ENCODE measurements at places on chromosomes 5 and 9.

DNA sequence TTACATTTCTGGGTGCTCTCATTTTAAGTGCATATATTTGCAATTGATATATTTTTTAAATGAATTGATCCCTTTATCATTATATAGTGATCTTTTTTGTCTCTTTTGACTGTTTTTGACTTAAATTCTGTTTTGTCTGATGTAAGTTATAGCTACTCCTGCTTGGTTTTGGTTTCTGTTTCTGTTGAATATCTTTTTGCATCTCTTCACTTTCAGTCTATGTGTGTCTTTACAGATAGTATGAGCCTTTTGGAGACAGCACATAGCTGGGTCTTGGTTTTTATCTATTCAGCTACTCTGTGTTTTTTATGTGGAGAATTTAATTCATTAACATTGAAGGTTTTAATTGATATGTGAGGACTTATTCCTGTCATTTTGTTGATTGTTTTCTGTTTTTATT lies 311.3 kb downstream of the SPATA31D1 start:
- DNase-seq: no peak

DNA sequence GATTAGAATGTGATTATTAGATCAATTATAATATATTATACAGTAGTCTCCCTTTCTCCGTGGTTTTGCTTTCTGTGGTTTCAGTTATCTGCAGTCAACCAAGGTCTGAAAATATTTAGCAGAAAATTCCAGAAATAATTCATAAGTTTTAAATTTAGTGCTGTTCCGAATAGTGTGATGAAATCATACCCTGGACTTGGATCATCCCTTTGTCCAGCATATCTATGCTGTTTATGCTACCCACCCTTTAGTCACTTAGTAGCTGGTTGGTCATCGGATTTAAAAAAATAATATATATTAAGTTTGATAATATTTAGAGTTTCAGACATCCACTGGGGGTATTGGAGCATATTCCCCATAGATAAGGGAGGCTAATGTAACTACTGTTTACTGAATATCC lies 19.6 kb downstream of the RMI1 start:
- DNase-seq: no peak

DNA sequence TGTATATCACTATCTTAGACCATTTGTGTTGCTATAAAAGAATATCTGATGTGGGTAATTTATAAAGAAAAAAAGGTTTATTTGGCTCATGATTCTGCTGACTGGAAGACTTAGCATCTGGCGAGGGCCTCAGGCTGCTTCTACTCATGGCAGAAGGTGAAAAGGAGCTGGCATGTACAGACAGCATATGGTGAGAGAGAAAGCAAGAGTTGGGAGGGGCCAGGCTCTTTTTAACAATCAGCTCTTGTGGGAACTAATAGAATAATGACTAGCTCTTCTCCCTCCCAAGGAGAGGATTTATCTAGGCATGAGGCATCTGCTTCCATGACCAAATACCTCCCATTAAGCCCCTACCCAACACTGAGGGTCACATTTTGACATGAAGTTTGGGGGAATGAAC lies 130.2 kb upstream of the SV2C start:
- DNase-seq: no peak

- DNase-seq: no peak
Observed at GRCh38 chr9:92614763-92615461, 55.0 kb downstream of the IPPK start.

- DNase-seq: no peak
Observed at GRCh38 chr5:93359296-93359959, 221.6 kb downstream of the NR2F1-AS1 start.

- DNase-seq: no peak
Observed at GRCh38 chr9:126154869-126155268, 171.8 kb upstream of the MVB12B start.

DNA sequence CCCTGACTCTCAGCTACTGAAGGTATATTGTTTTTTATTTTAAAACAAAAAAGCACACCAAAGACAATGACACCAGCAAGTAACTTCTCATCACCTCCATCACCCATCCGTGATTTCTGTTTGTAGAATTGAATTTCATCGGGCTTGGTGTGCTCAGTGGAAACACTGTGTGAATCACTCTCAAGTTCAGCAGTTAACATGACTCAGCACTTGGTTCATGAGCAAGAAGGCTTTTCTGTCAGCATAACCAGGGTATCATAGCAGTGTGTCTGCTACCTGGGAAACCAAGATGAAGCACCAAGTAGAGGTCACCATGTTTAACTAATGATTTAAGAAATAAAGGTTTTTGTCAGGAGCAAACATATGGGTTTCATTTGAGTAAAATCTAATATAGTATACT lies 123.7 kb downstream of the INSYN2B start:
- DNase-seq: no peak

- no peak for DNase-seq
Observed at GRCh38 chr5:1103505-1104326, 8.1 kb downstream of the SLC12A7 start.

GRCh38 chr9:136284311-136284710 lies 19.6 kb downstream of the CCDC187 start:
- no peak for DNase-seq

- no peak for DNase-seq
Observed at GRCh38 chr5:78808380-78808779, 159.8 kb upstream of the LHFPL2 start.

DNA sequence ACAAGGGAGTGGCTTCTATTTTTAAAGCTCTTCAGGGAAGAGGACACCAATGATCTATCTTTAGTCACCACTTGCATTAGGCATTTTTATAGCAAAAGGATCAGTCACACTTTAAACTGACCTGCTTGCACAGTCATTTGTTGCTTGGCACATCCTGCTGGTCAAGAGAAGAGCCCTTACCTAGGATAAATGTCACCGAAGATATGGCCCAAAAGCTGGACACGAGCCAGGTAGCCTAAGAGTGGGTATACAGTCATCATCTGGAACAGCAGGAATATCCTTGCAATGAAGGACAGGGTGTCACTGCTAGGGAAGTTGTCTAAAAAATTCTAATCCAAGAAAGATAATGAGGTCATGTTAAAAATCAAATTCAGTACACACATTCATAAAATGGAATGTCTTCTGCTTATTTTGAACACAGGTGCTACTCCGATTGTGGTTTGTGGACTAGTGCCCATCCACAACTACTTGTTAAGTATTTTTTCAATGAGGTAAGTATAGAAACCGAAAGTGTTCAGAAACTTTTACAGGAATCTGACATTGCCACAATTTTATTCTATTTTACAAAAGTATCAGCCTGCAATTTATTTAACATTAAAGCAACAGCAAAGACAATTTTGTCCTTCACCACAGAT lies 78.4 kb downstream of the SLC38A9 start:
- DNase-seq: no peak

- DNase-seq: no peak
Observed at GRCh38 chr9:113177251-113177650, 26.4 kb downstream of the SLC31A2 start.

GRCh38 chr5:147415651-147416050 lies 94.2 kb downstream of the DPYSL3 start:
- no peak for DNase-seq

DNA sequence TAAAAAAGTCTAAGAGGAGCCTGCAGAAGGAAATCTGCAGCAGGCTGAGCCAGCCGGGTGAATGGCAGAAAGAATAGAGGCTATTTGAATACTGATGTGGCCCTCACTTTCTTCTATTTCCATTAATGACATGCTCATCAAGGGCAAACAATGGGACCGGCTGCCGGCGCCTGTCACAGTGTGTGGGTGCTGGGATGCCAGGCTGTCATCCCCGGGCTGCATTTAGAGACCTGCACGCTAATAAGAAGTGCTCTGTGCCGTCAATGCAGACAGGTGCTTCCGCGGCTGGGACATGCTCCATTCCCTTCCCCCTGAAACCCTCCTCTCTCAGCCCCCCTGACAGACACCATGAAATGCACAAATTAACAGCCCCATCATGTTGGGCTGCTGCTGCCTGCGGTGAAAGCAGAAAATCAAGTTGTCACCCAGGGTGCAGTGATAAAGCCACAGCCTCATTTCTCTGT lies 217.7 kb upstream of the TBCA start:
- DNase-seq: no peak

GRCh38 chr5:108625654-108626053 lies 122.0 kb upstream of the FER start:
- DNase-seq: no peak

DNA sequence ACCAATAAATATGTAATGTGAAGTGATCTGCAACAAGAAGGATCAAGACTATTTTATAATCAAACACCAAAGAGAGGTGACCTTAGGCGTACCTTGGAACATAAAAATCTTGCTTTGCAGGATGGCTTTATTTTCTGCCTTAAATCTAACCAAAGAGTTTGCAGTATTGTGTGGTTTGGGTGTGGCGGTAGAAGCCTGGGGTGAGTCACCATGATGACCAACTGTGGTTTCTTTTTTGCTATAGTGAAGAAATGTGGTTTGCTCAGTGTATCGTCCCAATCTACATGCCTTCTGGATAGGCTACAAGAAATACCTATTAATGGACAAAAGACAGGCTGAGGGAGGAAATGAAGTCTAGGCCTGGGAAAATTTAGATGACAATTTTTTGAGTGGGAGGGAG lies 5.1 kb upstream of the CAST start:
- DNase-seq: peak; percentile 12

DNA sequence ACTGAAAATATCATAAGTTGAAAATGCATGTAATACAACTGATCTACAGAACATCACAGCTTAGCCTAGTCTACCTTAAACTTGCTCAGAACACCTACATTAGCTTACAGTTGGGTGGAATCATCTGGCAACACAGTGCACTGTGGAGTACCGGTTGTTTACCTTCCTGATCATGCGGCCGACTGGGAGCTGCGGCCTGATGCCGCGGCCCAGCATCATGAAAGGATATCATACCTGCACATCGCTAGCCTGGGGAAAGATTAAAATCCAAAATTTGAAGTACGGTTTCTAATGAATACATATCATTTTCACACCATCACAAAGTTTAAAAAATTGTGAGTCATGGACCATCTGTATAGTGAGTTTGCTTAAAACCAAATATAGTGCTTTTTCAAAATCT lies 1.8 kb downstream of the HACD4 start:
- DNase-seq: no peak

DNA sequence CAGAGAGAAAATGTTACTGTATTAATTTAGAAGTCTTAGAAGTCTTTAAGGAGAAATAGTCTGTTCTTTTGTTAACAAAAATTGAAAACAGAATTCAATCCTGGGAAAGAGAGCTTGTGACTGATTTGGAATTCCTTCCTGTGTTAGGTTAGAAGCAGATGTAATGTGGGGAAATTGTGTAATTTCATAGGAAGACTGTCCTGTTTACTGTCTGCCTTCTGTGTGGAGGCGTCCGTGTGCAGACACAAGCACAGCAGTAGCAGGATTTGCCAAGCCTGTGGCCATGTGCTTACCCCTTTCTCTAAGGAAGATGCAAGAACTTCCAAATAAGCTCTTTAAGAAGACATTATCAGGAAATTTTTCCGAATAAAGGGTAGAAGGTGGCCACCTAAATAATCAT lies 36.7 kb upstream of the F2R start:
- DNase-seq: no peak

DNA sequence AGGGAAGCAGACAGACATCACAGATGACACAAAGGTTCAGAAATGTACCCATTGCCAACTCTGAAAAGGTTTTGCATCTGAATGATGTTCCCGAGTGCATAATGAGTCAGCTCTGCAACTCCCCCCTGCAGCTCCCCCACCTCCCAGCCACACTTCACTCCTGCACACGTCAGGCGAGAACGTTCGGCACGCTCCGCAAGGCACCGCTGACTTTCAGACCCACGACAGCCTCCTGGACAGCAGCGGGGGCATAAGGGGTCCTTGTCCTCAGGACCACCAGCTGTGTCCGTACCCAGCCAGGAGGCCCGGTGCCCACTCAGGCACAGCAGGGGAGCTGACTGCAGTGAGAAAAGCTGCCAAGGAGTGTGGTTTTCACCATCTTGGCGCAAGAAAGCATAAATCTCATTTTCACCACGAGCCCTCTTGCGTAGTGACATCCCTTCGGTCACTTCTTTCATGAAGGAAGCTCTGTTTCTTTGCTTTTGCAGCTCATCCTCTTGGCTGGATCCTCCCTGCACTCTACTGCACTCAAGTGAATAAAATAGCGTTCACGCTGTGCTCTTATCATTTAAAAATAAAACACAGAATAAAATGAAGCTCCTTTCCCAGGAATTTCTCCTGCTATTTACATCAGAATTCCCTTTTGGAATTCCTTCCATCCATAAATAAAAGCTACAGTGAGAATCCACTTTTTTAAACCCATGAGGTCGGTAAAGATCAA lies 9.9 kb downstream of the GFPT2 start:
- no peak for DNase-seq

- DNase-seq: no peak
Observed at GRCh38 chr5:55855509-55855908, 4.4 kb downstream of the IL31RA start.

- no peak for DNase-seq
Observed at GRCh38 chr5:96875791-96876291, 459 bp upstream of the ERAP2 start.

GRCh38 chr9:86909388-86909787 lies 37.9 kb downstream of the GAS1 start:
- no peak for DNase-seq

GRCh38 chr9:74865177-74865576 lies 22.5 kb downstream of the TRPM6 start:
- no peak for DNase-seq

- no peak for DNase-seq
Observed at GRCh38 chr5:167898361-167899042, 392.9 kb upstream of the WWC1 start.

- no peak for DNase-seq
Observed at GRCh38 chr5:123093111-123093600, 4.1 kb downstream of the PRDM6 start.

- no peak for DNase-seq
Observed at GRCh38 chr5:135029477-135030122, 4.4 kb downstream of the PITX1 start.

DNA sequence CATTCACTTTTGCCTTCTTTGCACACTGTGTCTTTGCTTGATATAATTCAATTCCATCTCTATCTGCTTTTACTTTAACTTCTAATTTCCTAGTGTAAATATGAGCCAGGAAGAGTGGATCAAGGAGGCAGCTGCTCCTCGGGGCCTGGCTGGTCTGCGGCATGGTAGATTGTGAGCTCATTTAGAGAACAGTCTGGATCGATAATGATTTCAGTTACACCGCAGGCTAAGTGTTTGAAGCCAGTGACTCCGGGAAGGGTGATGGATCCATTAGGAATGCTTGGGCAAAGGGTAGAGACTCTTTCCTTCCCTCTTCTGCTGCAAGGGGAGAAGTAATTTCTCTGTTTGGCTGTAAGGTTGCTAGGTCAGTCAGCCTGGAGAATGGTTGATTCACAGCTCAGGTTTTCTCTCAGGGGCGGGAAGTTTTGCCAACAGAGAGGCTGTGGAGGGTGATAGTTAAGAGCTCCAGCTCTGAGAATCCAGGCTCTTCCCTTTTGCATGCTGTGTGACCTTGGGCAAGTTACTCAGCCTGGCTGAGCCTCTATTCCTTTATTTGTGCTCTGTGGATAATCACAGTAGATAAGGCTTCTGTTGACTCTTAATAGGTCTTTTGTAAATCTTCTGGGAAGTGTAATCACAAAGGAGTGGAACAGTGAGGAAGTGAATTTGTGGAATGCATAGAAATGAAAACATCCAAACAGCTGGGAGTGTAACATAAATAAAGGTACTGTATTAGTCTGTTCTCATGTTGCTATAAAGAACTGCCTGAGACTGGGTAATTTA lies 99.1 kb downstream of the PTTG1 start:
- DNase-seq: no peak

- DNase-seq: no peak
Observed at GRCh38 chr9:107276966-107277710, 5.9 kb upstream of the RAD23B start.

Measured in activated T-helper 1 cell treated with anti-CD3 and anti-CD28 coated beads, Interleukin-2, amount 50 U/mL, for 16 hours (primary cell).